8988T (cell line): ENCODE measurements at places on chromosomes 1 and 21.

GRCh38 chr1:145716641-145717345 is 2.5 kb upstream of the CD160 start:
- no peak for DNase-seq

GRCh38 chr1:5983361-5984103 is 8.7 kb downstream of the NPHP4 start:
- no peak for DNase-seq

GRCh38 chr1:110606657-110607535 is 738 bp upstream of the KCNA2 start:
- DNase-seq: no peak

- no peak for DNase-seq
These were observed 42.7 kb downstream of the MORN1 start for GRCh38 chr1:2348346-2349325.

GRCh38 chr1:30188329-30188728 is 535.1 kb downstream of the MATN1 start:
- DNase-seq: no peak

- no peak for DNase-seq
These were observed 3.1 kb downstream of the IBA57 start for GRCh38 chr1:228168563-228169270.

DNA sequence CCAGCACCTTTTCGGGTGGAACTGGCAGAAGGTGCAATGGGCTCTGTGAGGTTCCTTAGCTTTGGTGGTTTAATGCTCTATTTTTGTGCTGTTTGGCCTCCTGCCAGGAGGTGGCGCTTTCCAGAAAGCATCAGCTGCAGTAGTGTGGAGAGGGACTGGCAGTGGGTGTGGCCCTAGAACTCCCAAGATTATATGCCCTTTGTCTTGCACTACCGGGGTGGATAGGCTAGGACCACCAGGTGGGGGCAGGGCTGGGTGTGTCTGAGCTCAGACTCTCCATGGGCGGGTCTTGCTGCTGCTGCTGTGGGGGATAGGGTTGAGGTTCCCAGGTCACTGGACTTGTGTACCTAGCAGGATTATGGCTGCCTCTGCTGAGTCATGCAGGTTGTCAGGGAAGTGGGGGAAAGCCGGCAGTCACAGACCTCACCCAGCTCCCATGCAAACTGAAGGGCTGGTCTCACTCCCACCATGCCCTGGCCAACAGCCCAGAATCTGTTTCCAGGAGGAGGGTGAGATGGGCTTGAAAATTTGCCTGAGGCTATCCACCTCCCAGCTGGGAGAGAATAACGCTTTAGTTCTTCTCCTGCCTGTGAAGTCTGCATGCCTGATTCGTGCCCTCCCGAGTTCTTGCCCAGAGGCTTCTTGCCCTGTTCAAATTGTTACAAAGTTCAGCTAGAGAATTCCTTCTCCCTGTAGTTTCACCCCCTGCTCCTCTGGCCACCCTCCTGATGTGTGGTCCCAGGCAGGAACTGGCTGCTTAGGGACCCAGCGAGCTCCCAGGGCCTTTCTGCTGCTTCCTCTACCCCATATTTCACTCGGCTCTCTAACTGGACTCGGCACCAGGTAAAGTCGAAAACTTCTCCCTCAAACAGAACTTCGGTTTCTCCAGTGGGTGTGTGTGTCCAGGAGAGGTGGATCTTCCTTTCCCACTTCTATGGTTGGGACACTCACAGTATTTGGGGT is 76.5 kb upstream of the BTG3 start:
- no peak for DNase-seq

DNA sequence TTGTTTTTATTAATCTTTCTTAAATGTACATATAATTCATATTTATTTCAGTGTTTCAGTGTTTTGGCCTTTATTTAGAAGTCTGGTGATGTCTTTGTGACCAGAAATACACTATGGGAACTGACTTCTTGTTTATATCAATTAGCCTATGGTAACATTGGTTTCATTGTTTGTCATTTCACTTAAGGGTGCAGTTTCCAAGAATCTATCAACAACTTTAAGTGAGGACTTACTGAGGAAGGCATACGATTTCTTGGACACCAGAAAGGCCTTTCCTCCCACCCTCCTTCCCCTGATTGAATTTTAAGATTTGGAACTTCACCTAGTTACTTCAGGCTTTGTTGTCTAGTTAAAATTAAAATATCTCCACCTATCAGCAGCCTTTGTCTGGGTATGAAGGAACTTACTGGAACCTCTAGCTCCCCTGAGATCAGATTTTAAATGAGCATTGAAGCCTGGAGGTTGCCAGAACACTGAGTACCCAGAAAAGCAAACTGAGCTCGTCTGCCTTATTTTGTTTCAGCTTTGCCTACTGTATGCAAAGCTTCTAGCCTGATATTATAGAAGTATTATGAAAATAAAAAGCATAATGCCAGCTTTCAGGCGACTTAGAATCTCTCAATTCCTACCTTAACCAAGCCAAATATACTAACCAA is 34.2 kb downstream of the HLCS start:
- no peak for DNase-seq

DNA sequence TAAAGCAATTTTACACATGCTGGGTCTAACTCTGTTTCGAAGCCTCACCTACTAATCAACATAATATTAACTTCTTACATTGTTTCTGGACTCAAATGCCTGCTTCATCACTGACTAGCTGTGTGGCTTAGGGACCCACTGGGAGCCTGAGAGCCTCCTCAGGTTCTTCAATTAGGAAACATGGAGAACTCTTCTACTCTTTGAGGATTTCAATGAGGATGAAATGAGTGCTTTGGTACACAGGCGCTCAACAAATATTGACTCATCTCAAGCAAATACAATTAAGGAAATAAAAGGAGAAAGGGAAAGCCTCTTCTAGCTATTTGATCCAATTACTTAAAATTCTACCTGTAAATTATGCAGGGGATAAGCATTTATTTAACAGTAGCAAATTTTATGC is 84.4 kb upstream of the JAK1 start:
- DNase-seq: no peak

DNA sequence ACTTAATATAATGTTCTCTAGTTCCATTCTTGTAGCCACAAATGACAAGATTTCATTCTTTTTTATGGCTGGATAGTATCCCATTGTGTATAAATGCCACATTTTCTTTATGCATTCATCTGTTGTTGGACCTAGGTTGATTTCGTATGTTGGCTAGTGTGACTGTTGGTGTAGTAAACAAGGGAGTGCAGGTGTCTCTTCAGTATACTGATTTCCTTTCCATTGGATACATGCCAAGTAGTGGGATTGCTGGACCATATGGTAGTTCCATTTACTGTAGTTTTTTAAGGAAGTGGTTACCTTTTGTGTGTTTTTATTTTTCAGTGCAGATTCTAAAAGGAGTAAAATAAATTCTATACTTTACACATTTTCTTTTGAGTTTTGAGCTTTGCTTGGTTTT is 5.7 kb downstream of the PARK7 start:
- DNase-seq: no peak

DNA sequence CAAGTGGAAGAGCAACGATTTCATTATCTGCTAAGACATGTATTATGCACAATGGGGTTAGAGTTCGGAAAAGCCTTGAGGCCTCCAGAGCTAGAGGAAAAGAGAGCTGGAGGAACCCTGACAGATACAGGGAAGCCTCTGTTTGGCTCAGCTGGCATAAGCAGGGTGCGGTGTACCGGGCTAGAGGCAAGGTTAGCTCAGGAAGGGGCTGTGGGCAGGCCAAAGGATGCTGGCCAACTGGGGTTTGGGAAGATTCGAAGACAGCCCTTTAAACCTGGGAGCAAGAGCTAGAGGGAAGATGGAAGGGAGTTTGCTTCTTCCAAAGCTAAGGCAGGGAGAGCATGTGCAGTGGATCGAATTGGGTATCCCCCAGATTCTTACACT is 107.6 kb upstream of the TLR5 start:
- DNase-seq: no peak

GRCh38 chr1:14363707-14364413 is 234.6 kb upstream of the KAZN start:
- no peak for DNase-seq

DNA sequence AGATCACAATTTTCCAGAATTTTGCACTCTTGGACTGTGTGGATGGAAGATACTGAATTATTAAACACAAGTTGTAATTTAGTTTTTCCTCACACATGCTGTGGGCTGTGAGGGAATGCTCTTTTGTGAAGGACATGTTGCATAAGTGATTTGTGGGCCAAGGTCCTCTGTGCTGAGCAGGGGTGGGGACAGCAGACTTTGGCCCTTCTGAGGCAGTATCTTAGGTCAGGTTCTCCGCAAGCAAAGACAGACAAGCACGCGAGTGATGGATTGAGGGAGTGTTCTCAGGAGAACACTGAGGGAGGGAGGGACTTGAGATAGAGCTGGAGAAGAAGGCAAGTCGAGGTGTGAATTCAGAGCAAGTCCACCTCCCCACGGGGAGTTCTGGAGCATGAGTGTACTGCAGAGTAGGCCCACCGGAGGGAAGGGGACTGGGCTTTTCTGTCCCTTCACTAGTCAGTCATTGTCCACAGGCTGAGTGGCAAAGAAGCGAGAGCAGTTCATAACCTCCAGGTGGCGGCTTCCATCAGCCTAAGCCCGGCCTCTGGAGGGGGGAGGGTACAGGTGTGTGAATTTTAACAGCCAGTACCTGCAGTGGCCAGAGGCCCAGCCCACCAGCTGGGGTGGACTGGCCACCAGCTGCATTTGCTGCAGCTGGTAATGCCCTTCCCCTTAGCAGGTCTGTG is 19.1 kb upstream of the CD101 start:
- no peak for DNase-seq

GRCh38 chr1:996851-997712 is 2.8 kb downstream of the HES4 start:
- DNase-seq: peak; percentile 18

GRCh38 chr1:197465528-197466327 is 197.7 kb downstream of the CRB1 start:
- DNase-seq: no peak

- DNase-seq: peak; percentile 61
These were observed 16.9 kb downstream of the SLC2A1 start for GRCh38 chr1:42941640-42942330.

DNA sequence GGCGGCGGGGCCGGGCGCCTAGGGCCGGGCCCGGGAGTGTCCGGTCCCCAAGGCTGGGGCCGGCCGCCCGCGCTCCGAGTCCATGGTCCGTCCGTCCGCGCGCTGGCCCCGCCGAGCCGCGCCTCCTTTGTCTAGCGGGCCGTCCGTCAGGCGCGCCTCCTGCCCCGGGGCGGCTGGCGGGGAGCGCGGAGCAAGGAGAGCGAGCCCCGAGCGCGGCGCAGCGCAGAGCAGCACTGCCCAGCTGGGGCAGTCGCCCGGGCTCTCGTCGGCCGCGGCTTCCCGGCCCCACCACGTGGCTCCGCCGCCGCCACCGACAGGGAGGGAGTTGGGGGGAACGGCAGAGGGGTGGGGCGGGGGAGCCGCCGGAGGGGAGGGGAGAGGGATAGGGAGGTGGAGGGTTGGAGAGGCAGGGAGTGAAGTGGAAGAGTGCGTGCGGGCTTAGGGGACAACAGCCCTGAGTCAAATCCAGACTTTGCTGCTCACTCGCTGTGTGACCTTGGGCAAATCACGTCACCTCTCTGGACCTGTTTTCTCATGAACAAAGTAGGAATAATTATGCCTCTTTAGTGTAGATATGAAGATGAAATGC is at the start of gene NKAIN1:
TSS of gene NKAIN1 (minus strand) at position 235 of the 589 bp plus-strand sequence. CDS start 340 bp downstream, outside the sequence.
- no peak for DNase-seq

- DNase-seq: peak; percentile 61
These were observed 26.2 kb upstream of the A3GALT2 start for GRCh38 chr1:33346927-33347649.

DNA sequence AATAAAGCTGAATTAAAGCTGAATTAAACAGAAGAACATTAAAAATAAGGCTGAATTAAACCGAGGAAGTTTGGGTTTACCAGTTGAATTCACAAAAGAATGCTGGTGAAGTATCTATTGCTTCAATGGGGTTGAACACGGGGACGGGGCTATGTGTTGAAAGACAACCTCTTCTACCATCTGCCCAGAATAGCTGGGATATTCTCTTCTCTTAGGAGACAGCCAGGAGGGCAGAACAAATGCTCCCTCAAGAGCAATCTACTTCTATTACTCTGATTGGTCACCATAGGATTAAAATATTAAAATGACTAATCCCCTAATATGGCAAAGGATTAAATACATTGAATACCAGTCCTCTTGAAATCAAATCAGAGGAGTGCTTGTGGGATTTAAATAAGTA is 68.4 kb downstream of the LPGAT1 start:
- DNase-seq: no peak

GRCh38 chr1:31182352-31182751 is 57.3 kb downstream of the NKAIN1 start:
- DNase-seq: peak; percentile 61

GRCh38 chr1:203422656-203423055 is 53.0 kb upstream of the PRELP start:
- no peak for DNase-seq

DNA sequence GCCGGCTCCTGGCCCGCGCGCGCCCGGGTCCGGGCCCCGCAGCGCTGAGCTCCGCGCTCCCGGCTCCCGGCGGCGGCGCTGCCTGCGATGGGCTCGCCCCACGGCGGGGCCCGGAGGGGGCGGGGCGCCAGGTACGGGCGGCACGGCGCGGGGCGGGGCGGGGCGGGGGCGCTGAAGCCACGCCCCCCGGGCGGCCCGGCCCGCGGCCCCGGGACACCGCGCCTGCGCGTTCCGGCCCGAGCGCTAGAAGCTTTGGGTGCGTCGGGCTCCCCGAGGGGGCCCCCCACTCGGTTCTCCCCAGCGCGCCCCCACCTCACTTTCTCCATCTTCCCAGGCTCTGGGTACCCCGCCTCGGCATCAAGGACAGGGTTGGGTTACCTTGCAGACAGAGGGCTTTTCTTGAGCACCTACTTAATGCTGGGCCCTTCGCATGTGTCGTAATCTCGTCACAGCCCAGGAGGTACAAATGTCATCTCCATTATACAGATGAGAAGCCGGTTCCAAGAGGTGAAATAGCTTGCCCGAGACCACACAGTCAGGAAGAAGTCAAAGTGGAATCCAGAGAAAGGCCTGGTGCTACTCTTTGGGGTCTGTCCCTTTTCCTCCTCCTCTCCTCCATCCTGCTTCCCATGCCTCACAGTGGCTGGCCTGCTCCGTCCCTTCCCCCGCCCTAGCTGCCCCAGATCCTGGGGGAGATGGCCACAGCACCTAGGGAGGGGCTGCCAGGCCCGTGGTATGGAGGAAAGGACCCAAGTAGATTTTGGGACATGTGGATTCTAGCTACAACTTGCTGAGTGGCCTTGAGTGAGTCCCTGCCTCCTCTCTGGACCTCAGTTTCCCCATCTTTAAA is 46.5 kb downstream of the RAP1GAP start:
- peak; percentile 79 for DNase-seq

DNA sequence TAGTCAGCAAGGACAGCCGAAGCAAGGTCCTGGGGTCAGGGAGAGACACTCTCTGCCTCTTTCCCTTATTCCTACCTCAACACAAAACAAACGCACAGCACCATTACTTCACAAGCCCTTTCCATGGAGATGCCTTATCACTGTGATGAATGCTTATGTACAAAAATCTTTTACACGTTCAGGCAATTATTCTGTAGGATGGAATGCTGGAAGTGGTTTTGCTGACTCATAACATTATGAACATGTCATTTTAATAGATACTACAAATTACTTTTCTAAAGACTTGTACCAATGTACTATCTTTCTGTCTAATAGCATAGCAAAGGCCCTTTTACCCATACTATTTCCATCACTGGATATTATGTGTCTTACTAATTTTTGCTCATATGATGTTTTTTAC is 98.4 kb downstream of the TTLL7 start:
- DNase-seq: no peak

- no peak for DNase-seq
These were observed 28.2 kb upstream of the CTSK start for GRCh38 chr1:150836129-150836773.

- DNase-seq: no peak
These were observed 18.3 kb downstream of the NFYC start for GRCh38 chr1:40709802-40710278.
